ENCODE measurements at places on chromosomes 7 and 10.

- DNase-seq = peak; percentile 98
Measured at GRCh38 chr7:41911792-41912191, 208.9 kb upstream of the INHBA start.

DNA sequence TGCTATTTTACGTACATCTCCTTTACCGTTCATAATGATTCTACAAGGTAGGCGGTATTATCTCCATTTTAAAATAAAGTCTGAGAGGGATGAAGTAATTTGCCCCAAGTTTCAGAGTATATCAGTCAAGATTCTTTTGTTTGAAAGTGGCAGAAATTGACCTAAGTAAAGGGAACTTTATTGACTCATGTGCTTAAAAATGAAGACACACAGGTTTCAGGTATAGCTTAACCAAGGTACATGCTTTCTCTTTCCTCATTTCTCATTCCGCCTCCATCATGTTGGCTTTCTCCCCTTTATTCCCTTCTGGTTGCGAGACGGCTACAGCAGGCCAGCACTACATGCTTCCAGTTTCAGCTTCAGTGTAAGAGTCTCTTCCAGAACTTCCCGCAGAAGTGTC is 77.5 kb downstream of the NOC3L start:
- DNase-seq = no peak

DNA sequence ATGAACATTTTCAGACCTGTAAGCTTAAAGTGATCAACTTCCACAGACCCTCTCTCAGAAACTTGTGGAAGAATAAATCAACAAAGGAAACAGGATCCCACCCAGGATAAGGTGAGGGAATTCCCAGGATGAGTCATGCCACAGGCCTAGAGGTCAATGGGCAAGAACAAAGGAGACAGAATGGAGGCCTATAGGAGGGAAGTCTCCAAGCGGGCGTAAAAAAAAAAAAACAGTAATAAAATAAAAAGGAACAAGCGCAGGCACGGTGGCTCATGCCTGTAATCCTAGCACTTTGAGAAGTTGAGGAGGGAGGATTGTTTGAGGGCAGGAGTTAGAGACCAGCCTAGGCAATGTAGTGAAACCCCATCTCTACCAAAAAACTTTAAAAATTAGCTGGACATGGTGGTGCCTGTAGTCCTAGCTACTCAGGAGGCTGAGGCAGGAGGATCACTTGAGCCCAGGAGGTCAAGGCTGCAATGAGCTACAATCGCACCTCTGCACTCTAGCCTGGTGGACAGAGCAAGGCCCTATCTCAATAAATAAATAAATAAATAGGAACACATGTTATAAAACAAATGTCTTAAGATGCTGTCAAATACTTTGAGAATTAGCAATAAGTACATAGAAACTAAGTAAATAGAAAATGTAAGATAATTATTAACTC is 8.4 kb downstream of the SORBS1 start:
- peak; percentile 9 for DNase-seq

DNA sequence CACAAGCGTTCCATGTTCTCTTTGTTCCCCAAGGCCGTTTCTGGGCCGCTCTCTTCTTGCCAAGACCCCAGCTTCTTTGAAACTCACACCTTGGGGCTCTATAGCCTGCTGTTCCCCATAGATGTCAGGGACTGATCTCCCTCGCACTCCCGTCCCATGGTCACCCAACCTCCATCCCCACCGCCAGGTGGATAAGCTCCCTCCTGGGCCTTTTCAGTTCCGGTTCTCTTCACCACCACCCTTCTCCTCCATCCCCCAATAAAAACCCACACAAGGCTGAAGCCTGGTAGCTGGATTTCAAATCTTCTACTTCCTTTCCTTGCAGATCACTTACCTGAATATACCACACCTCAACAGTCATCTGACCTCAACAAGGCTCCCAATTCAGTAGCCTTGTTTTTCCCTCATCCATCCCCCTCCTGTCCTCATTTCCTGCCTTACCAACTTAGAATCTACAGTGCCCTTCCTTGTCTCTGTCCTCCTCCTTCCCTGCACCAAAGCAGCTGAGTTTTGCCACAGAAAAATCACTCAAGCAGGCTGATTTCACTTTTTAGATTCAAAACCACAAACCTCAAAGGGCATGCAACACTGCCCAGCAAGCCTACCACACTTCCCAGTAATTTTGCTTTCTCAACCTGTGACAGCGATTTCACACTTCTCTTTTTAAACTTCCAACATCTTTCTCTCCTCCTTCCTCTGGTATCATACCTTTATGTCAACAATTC is 7.7 kb downstream of the SLC37A3 start:
- no peak for DNase-seq
